ENCODE measurements at places on chromosomes 2 and 18. TPM values are rescaled to one million over a fixed set of nuclear protein-coding genes. Genes with fewer than 3 reads are reported as not detected.

GRCh38 chr2:66253066-66253465 is 181.9 kb upstream of the MEIS1 start:
- DNase-seq = no peak

GRCh38 chr2:217107480-217107879 is 247.6 kb upstream of the TNP1 start:
- no peak for DNase-seq

- DNase-seq = no peak
Measured at GRCh38 chr18:25352629-25353005, 651 bp upstream of the ZNF521 start.

DNA sequence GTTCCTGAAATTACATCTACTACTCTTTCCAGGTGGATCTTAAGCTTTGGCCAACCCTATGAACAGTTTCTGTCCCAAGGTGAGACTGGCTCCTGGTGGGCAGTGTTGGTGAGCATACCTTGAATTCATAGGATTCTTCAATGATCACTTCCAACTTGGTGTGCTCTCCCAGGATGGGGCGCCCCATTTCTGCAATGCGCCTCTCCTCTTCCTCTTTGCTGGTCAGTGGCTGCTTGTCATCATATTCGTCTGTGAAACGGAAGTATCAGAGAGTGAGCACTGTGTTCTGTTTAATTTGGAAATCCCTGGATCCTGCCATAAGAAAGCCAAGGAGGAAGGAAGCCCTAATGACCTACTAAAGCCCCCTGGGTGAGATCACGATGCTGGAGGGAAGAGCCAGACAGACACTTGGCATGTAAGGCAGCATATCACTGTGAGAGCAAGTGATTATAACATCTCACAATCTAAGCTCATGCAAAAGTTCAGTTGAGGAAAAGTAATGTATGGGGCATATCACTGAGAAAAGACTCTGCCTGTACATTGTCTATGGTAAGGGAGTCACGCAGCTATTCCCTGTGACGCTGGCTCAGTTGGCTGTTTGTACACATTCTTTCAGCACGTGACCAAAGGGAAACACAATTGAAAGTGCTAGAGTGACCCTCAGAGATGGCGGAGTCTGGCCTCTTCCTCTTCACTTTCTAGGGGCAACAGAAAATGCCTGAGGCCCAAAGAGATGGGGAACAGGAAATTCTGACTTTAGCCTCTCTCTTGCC is 287.0 kb downstream of the SLC8A1 start:
- no peak for DNase-seq

- no peak for DNase-seq
Measured at GRCh38 chr2:187422282-187422681, 25.8 kb downstream of the CALCRL start.

The SERPINB13 gene
- not detected for total RNA-seq

DNA sequence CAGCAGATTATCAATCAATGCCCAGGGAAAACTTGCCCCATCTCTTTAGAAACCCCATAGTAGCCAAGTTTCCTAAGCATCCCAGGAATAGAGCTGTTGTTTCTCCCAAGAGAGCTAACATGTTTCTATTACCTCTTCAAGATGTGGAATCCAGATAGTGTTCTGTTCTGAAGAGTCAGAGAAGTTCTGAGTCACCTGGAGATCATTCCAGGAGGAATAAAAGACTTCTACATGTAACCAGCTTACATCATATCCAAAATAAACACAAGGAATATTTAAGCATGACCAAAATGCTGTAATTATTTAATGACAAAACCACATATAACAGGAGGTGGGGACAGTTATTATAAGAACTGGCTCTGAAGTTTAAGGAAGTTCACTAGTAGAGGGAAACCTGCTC is 51.0 kb upstream of the GORASP2 start:
- DNase-seq = no peak

The FAHD2B gene
- 32.9 TPM for total RNA-seq

The LYPD1 gene
- not detected for total RNA-seq

The ACTR2 gene
- total RNA-seq = 219 TPM
